Suppressor macrophage (primary cell): ENCODE measurements at places on chromosomes 12 and 14.

DNA sequence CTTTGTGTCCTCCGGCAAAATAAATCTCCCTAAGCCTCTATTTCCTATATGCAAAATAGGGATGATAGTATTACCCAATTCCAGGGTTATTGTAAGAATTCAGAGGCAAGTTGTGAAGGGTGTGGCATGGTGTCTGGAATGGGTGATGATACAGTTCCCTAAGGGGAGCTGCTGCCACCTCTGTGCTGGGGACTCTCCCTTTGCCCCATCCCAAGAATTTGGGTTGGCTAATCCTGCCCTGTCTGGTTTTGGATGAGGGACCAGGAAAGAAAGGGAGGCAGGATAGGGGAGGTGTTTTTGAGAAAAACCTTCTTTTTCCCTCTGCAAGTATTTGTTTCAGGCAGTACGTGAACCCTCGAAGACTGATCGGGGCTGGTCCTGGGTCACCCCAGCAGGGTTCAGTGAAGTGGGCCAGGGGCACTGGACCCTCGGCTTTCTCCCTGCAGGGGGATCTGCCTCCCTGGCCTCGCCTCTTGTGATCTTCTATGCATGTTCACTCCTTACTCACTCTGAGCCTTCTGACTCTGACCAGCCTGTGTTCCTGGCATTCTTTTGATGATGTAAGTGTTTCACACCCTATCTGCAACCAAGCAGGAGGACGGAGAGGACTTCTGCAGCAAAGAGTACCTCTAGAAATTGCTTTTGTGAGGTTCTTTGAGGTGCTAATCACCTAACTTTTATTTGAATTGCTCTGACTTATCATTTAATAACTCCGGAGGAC is 60.8 kb downstream of the RASSF3 start:
- DNase-seq: no peak

- DNase-seq: no peak
These were observed 76.5 kb downstream of the WNK1 start for GRCh38 chr12:828726-829395.

DNA sequence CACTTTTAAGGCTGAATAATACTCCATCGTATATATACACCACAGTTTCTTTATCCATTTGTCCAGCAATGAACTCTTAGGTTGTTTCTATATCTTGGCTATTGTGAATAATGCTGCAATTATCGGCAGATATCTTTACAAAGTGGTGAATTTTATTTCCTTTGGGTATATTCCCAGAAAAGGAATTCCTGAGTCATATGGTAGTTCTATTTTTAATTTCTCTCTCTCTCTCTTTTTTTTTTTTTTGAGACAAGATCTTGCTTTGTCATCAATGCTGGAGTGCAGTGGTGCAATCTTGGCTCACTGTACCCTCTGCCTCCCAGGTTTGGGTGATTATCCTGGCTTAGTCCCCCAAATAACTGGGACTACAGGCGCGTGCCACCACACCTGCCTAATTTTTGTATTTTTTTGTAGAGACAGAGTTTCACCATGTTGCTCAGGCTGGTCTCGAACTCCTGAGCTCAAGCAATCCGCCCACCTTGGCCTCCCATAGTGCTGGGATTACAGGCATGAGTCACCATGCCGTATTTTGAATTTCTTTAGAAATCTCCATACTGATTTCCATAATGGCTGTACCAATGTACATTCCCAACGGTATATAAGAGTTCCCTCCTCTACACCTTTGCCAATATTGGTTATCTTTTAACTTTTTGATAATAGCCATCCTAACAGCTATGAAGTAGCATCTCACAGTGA is 98.4 kb downstream of the EFCAB11 start:
- DNase-seq: no peak

DNA sequence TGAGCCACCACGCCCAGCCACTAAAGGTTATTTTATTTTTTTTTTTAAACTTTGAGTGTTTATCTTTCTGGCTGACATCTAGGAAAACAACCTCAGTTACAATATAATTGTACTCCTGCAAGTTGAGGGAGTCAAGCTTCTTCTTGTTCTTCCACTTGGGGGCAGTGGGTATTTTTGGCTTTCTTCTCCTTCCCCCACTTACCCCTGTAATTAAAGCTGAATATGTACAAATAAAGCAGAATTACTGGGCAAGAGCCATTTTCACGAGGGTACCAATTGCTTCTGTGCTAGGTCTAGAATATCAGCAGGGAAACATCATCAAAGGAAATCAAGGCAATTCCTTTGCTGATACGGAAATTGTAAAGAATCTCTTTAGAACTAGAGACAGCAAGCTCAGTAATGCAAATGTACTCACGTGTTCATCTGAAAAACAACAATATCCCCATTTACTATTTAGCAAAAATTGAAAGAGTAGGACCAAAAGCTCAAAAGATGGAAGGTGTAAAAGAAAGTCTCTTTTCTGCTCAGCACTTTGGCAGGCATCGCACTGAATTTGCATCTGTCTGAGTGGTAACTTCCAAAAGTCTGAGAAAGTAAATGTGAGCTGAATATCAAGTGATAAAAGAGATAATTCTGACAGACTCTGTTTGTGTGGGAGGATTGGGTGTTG is 72.8 kb downstream of the TAOK3 start:
- no peak for DNase-seq

DNA sequence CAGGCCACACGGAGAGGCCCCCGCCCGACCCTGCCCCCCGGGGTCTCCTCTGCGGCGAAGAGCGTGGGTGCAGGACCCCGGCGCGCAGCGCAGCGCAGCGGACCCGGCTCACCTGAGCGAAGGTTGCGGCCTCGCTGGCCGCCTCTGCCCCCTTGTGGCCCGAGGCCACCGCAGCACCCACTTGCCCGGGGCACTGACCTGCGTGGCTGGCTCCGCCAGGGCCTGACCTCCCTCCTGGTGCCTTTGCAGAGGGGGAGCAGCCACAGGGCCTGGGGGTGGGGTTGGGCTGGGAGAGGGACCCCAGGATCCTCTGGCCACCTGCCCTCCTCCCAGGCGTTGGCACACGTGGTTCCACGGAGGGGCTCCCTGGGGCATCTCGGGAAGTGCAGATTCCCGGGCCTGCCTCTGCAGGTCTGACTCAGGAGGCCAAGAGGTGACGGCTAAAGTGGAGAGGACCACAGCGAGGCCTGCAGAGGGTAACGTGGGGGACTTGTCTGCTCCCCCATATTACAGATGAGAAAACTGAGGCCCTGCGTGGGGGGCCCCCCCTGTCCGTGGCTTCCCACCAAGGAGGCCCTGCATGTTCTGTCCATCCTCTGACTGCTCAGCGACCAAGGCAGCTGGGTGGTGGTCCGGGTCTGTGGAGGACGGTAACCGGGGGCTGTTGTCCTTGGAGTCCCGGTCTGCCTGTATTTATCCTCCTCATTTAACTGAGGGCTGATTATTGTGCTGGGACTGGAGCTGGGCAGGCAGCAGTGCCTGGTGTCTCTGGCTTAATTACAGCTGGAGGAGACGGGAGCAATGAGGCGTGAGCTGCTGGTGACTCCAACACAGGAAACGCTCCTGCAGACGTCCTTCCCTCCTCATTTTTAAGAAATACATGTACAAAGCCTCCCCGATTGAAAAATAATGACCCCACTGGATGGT is 67.9 kb upstream of the BEGAIN start:
- DNase-seq: peak; percentile 32

DNA sequence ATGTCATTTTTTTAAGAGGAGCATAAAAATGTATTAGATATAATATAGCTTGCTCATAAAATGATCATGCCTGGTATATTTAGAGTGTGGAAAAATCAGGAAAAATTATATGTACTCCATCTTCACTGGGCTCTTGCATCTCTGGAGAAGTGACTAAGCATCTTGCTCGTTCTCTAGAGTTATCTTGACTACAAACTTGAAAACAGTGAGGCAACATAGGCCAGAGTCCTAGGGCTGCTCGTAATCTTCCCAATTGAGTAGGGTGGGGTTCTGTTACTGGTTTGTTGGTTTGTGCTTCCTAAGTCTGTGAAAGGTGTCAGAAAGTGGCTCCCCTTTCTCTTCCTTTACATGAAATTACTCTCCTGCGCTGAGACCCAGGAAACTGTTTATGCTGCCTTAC is 46.2 kb downstream of the AACS start:
- no peak for DNase-seq

DNA sequence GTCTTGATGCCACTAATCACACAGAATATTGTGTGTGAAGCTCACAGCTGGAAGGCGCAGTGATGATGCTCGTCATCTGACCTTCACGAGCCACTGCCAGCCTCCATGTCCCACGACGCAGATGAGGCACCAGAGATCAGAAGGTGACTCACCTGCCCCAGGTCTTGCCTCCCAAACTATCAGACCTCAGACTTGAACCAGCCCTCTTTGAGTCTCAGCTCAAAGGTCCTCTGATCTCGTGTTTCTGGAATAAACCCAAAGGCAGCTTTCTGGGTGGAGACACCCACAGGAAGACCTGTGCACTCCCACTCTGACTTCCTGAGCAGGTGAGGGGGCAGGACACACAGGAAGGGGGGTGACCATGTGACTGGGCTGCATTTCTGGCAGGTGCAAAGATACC is 19.6 kb upstream of the CHGA start:
- no peak for DNase-seq

DNA sequence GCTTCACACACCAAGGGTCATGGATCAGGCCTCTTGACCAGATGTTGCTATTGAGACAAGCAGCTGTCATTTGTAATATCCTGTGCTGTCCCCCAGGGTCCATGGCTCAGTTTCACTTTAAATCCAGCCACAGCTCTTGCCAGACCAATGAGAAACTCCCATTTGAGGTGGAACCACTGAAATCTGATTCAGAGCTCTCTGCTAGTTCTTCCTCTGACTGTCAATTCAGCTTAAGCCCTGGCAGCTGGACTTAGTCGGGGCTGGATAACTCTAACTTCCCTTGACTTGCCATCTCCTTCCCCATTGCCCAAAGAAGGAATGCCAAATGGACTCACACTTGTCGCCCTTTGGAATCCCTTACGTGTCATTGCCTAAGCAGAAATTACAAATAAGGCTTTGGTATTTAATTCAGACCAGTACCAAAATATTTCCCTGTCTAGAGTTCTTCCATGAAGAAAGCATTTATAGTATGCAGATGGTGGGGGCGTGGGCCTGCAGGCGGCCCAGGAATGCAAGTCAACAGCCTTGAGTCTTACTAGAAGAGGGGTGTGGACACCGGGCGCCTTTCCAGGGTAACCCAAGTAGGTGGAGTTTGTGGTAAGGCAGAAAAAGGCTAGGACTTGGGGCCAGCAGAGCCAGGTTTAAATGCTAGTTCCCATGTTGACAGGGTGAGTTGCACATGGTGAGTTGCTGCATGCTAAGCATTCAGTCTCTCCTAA is 96.9 kb upstream of the TMPO start:
- DNase-seq: peak; percentile 28

DNA sequence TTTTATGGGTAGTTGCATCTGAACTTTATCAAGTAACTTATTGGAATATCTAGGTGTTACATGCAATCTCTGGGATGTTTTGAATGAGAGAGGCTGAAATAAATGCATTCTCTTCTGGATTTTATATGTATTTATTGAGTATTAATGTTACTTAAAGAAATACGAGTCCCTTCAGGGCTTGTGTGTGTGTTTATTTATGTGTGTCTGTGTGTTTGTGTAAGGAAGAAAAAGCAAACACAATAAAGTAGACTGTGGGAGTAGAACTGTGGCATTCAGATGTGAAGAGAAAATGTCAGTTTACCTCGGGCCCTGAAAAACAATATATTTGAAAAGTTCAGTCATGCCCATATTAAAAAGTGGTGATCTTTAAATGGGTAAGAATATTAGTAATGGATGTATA is 250.5 kb downstream of the RPL10L start:
- DNase-seq: no peak

- peak; percentile 78 for DNase-seq
These were observed 42.7 kb downstream of the TMBIM6 start for GRCh38 chr12:49783917-49784676.

GRCh38 chr14:105069871-105070759 is 4.9 kb upstream of the GPR132 start:
- DNase-seq: peak; percentile 94

- peak; percentile 67 for DNase-seq
These were observed 382.5 kb upstream of the ATP2B1 start for GRCh38 chr12:90090929-90091651.

- DNase-seq: no peak
These were observed 19.0 kb downstream of the RPS6KA5 start for GRCh38 chr14:91041450-91041849.

DNA sequence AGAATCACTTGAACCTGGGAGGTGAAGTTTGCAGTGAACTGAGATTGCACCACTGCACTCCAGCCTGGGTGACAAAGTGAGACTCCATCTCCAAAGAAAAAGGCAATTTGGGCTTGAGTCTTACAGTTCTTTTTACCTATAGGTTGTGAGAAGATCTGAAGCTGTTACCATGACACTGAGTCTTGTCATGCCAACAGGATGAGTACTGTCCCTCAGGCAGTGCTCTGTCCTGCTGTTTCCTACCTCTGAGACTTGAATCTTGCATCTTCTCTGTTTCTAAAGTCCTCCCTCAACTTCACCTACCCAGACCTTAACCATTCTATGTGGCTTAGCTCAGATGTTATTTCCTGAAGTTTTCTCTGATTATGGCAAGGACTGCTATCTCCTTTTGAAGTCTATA is 400.8 kb upstream of the PRICKLE1 start:
- DNase-seq: no peak

DNA sequence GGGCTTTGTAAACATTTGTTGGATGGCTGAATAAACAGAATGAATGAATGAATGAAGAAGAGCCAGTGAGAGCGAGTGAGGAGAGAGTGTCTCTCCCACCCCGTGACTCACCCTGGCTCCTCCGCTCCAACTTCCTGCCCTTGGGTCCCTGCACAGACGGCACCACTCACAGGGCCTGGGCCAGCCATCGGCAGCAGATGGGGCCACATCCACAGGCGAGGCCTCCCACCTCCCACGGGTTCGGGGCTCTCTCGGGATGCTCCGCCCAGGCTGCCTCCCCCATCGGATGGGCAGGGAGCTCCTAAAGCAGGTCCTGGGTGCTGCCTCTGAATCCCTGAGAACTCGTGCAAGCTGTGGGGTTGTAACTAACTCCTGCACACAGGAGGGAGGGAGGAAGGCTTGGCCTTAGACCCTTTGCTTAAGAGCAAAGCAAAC is 41.3 kb downstream of the CCNK start:
- no peak for DNase-seq

- DNase-seq: no peak
These were observed 402.8 kb downstream of the AEBP2 start for GRCh38 chr12:19842116-19842515.

DNA sequence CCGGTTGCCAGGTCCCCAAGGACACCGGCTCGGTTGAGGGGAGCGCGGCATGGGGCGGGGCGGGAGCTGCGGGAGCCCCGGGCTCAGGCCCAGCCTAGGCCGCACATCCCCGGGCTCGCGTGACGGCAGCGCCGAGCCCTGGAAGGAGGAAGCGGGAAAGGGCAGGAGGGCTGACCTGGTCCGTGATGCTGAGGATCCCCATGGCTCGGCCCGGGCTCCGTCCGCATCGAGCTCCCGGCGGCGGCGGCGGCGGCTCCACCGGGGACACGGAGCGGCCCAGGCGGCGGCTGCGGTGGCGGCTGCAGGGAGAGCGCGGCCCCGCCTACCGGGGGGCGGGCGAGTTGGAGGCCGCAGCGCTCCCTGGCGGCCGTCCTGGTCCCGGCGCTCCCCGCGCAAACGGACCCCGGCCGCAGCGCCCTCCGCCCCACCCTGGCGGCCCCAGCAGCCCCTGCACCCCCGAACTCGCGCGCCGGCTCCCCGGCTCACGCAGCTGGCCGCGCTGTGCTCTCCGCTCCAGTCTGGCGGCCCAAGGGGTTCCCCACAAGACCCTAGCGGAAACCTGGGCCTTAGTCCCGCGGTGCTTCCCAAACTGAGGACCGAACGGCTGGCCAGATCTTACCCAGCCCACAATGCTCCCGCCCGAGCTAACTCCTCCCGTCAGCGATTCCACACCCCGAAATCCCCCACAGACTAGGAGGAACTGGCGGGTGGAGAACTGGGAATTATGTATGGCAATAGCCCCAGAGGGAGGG is at the start of gene ANKRD52:
Gene ANKRD52, minus strand, starts transcription at position 317 of the 752 bp plus-strand sequence. Its CDS starts 115 bp downstream, at position 202.
- DNase-seq: peak; percentile 95
